ENCODE measurements at places on chromosomes 6 and 20. TPM values are rescaled to one million over a fixed set of nuclear protein-coding genes. Genes with fewer than 3 reads are reported as not detected.

- DNase-seq, result no peak
- no peaks in the 10 kb centered on the region for H3K36me3 ChIP-seq
- no peak overlapping the region for H3K27ac ChIP-seq
- H3K4me1 ChIP-seq, result no peaks in the 10 kb centered on the region
Measured at GRCh38 chr6:76881414-76881813, 581.9 kb downstream of the HTR1B start.

- peaks cover 7% of the 10 kb centered on the region for H3K4me1 ChIP-seq
- DNase-seq, result no peak
- H3K4me3 ChIP-seq, result peak overlapping the region; percentile 46
- H3K36me3 ChIP-seq, result peaks cover 2% of the 10 kb centered on the region
- peaks cover 62% of the 10 kb centered on the region for H3K27me3 ChIP-seq
Measured at GRCh38 chr6:28553986-28554881, 28.6 kb downstream of the GPX5 start.

DNA sequence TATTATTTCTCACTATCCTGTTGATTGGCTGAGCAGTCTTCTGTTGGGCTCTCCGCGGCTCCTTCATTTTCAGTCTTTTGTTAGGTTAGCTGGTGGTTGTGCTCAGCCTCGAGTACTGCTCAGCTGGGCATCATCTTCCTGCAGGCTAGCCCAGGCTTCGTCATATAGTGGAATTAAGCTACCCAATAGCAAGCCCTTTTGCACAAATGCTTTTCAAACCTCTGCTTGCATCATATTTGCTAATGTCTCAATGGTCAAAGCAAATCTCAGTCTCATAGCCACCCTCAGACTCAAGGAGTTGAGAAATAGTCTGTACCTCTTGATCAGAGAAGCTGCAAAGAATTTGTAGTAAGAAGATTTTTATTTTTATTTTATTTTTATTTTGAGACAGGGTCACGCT lies 23.7 kb downstream of the STX11 start:
- H3K36me3 ChIP-seq, result peaks cover 43% of the 10 kb centered on the region
- no peak for DNase-seq
- H3K27me3 ChIP-seq, result no peaks in the 10 kb centered on the region
- H3K4me1 ChIP-seq, result peaks cover 2% of the 10 kb centered on the region
- no peak overlapping the region for H3K4me3 ChIP-seq

DNA sequence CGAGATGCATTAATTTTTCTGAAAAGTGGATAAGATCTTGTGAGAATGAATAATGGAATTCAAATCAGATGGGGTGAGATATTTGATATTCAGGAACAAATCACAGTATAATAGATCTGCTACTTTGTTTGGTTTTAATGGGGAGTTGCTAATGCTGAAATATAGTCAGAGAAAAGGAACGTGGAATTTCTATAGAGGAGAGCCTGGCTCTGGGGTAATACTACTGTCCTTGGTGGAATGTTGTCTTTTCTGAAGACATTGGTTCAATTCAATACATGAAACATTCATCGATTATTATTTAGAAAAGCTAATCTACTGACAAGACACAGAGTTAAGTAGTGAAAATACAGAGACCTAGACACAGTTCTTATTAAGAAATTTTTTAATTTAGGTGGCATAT lies 108.6 kb downstream of the ESR1 start:
- H3K4me3 ChIP-seq, result no peak overlapping the region
- DNase-seq, result no peak
- H3K4me1 ChIP-seq, result no peaks in the 10 kb centered on the region
- no peak overlapping the region for H3K27ac ChIP-seq
- no peaks in the 10 kb centered on the region for H3K36me3 ChIP-seq

DNA sequence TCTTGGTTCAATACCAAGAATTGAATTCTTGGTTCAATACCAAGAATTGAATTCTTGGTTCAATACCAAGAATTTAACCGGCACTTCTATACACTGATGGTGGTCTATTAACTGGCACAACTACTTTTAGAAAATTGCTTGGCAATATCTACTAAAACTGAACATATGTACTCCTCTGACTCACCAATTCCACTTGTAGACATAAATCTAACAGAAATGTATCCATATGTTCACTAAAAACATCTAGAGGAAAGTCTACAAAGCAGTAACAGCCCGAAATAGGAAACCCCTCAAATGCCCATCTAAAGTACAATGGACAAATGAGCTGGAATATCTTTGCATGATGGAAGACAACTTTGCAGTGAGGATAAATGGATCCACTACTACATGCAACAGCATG lies 71.9 kb downstream of the KIF16B start:
- H3K4me3 ChIP-seq, result no peak overlapping the region
- H3K27ac ChIP-seq, result no peak overlapping the region
- H3K36me3 ChIP-seq, result peaks cover 2% of the 10 kb centered on the region

DNA sequence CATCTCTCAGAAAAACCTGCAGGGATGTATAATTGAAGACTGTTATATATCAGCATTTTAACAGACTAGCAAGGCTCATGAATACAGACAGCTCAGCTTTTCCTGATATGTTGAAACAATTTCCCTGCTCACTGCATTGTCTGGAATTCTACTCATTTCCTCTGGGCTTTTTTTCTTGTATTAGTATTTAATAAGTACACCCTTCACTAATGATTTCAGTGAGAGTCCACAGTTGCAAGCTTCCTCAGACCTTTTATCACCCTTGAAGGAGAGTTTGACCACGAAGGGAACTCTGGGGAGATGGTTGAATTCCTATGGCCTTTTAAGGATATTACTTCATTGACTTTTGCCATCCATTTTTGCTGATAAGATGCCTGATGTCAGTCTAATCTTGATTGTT lies 248.7 kb downstream of the ADGB start:
- DNase-seq, result no peak
- H3K4me3 ChIP-seq, result no peak overlapping the region
- peaks cover 13% of the 10 kb centered on the region for H3K4me1 ChIP-seq

DNA sequence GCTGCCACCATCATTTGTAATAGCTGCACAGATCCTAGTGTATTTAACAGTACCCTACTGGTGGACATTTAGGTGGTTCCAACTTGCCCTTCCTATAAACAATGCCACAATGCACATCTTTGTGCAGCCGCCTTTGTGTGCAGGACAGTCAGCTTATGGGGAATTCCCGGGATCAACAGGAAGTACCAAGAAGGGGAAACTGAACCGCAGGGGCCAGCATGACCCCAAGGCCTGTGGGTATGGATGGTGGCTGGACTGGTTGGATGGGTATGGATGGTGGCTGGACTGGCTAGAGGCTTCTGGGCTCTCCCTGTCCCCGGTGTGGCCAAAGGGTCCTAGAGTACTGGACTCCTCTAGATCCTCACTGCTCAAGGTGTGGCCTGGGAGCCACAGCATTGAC lies 46.7 kb downstream of the CEBPB start:
- no peak overlapping the region for H3K27ac ChIP-seq
- no peaks in the 10 kb centered on the region for H3K36me3 ChIP-seq
- no peak for DNase-seq
- peaks cover 11% of the 10 kb centered on the region for H3K4me1 ChIP-seq
- H3K4me3 ChIP-seq, result no peak overlapping the region

AVP gene
- total RNA-seq, result not detected

KCNS1 gene
- total RNA-seq, result 0.11 TPM

CDK19 gene
- 25.3 TPM for total RNA-seq
